ENCODE measurements at places on chromosomes 4 and X.

DNA sequence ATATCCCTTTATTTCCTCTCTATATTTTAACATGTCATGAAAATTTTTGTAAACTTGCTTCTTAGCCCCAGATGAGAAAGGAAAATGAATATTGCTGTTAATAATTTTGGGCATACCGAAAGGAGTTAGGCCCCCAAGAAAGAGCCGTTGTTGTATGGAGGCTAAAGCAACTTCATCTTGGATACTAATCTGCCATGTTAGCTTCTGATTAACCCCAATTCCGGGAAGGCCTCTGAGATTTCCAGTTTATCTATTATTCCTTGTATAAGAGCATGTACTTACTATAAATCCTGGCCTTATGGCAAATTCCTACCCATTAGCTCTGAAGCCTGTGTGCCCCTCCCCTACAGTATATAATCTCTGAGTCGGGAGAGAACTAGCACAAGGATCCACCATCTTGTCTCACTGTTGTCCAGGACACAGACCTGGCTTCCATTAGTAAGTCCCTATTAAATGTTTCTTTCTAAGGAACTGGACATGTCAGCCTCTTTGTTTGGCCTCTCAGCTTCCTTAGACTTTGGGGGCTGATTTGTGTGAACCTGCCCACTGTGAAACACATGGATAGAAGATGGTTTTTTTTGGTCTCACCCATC, 20.9 kb upstream of the PLA2G12A start:
- no peak for DNase-seq

DNA sequence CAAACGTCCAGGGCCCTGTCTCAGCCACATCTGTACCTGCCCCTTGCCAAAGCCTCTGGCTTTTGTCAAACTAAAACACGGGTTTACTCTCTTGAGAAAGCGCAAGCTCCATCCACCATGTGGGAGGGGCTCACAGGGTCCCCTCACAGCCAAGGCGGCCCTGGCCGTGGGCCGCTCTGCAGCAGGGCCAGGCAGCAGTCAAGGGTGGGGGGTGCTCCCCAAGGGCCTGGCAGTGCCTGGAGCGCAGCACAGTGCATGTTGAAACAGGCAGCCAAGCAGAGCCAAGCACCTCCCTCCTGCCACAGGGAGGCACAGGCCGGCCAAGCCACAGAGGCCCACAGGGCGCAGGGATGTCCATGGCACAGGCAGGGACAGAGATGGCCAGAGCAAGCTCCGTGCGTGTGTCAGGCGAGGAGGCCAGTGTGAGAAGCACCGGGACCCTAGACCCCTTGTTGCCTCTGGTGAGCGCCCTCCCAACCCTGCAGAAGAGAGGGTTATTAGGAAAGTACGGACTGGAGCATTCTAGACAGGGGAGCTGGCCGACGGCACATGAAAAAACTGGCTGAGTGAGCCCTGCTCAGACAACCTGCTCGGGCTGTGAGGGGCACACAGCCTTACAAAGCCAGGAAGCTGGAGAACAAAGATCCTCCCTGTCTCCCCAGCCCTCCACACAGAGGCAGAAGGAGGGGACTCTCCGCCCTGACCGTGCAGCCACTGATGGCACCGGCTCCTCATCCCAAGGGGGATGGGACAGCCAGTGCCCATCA, 39.0 kb downstream of the FAM53A start:
- DNase-seq: no peak

- no peak for DNase-seq
These were observed 134.1 kb upstream of the CPXCR1 start for GRCh38 chrX:88612870-88613329.

GRCh38 chr4:3867403-3868100, 101.4 kb downstream of the ADRA2C start:
- DNase-seq: no peak

GRCh38 chr4:73772363-73772762, 32.0 kb downstream of the CXCL8 start:
- DNase-seq: no peak

GRCh38 chr4:48831532-48832030, 693 bp downstream of the OCIAD1 start:
- peak; percentile 22 for DNase-seq

GRCh38 chr4:28269426-28269825, 1408.8 kb downstream of the STIM2 start:
- DNase-seq: no peak

- DNase-seq: no peak
These were observed 28.0 kb downstream of the SCD5 start for GRCh38 chr4:82770607-82771006.

DNA sequence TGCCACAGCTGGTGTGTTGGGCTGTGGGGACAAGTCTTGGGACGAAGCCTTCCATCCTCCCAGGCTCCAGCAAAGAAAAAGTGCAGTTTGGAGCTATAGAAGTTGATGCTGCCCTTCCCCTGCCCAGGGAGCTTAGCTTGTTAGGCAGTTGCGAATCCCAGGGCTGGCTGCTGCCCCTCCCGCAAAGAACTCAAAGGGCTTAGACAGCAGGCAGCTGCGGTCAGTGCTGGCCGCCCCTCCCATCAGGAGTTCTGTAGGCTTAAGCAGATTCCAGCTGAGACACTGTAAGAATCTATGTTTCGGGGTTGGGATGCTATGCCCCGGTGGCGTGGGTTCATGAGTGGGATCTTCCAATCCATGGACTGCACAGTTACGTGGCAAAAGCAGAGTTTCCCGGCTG, 956.7 kb downstream of the GLUD2 start:
- DNase-seq: no peak

GRCh38 chr4:100022792-100023222, 72.7 kb upstream of the H2AZ1 start:
- no peak for DNase-seq

DNA sequence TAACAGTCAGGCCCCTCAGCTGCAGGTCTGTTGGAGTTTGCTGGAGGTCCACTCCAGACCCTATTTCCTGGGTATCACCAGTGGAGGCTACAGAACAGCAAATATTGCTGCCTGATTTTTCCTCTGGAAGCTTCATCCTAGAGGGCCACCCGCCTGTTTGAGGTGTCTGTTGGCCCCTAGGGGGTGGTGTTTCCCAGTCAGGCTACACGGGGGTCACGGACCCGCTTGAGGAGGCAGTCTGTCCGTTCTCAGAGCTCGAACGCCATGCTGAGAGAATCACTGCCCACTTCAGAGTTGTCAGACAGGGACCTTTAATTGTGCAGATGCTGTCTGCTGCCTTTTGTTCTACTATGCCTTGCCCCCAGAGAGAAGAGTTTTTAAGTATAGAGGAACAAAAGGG, 160.8 kb downstream of the DKK2 start:
- DNase-seq: no peak

DNA sequence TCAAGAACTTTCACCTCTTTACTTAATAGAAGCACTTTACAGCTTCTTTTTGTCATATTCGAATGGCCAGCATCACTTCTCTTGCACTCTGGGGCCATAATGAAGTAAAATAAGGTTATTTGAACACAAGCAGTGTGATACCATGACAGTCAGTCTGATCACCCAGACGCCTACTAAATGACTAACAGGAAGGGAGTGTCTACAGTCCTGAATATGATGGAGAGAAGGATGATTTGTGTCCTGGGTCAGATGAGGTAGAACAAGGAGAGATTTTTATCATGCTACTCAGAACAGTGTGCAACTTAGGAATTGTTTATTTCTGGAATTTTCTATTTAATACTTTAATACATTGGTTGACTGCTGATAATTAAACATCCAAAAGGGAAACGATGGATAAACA, 284.2 kb upstream of the F9 start:
- no peak for DNase-seq

DNA sequence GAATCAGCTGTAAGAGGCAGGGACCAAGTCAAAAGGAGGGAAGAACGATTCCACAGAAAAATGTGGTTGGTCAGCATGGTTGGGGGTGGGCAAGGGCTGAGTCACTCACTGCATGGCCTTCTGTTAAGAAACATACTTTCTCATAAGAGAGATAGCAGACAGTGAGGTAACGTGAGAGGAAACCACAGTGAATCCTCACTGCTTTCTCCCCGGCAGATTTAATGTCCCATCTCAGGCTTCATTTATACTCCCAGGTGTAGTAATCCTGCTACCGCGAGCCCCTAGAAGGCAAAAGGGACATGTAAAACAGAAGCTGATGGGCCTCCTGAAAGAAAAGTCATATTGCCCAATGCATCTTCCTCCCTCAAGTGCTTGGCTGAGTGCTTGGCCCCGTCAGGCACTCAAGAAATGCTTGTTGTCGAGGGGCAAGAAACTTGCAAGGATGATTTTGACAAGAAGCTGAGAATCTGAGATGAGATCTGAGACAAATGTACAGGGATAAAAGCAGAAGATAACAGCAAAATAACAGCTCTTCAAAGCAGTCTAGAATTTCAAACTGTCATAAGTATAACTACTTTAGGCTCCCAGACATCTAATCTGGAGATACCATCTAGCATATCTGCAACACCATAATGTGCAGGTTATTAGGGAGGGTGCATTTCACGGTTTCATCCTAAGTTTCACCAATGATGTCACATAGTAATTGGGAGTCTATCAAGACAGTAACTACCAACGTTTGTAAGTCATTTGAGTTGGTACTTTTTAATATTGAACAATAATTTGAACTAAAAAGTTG, 40.2 kb downstream of the SH3KBP1 start:
- peak; percentile 32 for DNase-seq

GRCh38 chr4:10107111-10108091, 9.2 kb downstream of the WDR1 start:
- DNase-seq: no peak

GRCh38 chrX:13899607-13900006, 82.7 kb upstream of the GPM6B start:
- no peak for DNase-seq

- DNase-seq: no peak
These were observed 11.3 kb downstream of the RGS12 start for GRCh38 chr4:3303923-3304710.

GRCh38 chr4:39464886-39465501, 6.1 kb downstream of the LIAS start:
- peak; percentile 52 for DNase-seq

DNA sequence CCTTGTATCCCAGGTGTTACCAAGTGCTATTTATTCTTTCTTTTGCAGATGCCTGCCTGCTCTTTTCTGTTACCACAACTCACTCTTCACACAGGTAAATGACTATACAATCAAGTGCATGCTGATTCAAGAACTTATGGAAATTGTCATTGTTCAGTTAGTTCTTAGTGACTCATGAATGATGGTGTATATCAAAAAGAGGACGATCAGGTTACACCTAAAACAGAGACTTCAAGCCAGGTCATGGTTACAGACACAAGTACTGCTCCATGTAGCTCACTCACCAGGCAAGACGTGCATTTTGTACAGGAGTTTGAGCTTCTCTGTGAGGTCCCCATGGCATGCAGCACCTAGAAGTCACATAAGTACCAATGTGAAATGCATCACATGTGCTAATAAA, 59.3 kb upstream of the UCP1 start:
- DNase-seq: no peak

- no peak for DNase-seq
These were observed 210.9 kb upstream of the ATOH1 start for GRCh38 chr4:93617606-93618005.

- DNase-seq: peak; percentile 39
These were observed 42.8 kb downstream of the IL21 start for GRCh38 chr4:122577808-122578781.

- no peak for DNase-seq
These were observed 9.1 kb downstream of the USP51 start for GRCh38 chrX:55480390-55481062.

- no peak for DNase-seq
These were observed 26.7 kb downstream of the BCLAF3 start for GRCh38 chrX:19964017-19964710.

GRCh38 chr4:169225058-169225751, 45.6 kb downstream of the SH3RF1 start:
- peak; percentile 25 for DNase-seq

DNA sequence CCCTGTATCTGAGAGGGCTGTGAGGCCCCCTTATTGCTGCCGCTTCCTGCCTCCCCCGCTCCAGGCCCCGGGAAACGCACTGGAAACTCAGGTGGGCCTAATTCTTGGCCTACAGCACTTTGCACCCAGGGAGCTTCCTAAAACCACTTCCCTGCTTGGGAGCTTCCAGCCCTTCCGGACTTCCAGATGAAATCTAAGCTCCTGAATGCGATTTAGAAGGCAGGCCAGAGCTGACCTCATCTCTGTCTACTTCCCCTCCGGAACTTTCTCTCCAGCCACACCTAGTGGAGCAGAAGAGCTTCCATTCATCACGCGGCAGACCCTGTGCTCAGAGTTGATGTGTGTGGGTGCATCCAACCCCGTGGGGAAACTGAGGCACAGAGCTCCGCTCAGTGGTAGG, 84.2 kb downstream of the SORCS2 start:
- DNase-seq: no peak

DNA sequence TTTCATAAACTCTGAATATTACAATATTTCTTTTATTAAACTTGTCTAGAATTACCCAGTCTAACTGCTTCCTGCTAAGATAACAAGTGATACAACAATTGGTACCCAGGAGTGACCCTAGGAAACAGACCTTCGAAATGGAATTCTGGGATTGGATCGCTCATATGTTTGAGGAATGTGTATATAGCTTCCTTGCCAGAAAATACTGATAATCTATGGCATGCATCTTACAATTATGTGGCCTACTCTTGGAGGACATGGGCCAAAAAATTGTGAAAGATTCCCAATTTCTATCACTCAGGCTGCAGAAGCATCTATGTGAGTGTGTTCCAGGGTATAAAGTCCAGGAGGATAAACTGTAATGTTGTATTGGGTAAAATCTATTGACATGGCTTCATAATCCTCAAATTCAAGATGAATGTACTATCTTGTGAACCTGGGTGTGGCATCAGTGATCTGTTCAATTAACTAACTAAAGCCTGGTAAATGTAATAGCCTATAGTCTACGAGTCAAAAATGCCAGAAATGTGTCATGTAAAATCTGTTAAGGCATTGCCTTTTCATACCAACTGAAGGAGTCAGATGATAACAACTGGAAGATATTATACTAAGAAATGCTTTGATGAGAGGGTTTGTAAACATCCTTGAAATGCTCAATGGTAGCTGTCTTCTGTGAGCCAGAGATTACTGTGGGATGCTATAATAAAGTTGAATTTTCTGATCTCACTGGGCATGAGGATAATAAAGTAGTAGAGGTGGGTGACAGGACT, 1499.3 kb downstream of the PCDH7 start:
- DNase-seq: no peak

DNA sequence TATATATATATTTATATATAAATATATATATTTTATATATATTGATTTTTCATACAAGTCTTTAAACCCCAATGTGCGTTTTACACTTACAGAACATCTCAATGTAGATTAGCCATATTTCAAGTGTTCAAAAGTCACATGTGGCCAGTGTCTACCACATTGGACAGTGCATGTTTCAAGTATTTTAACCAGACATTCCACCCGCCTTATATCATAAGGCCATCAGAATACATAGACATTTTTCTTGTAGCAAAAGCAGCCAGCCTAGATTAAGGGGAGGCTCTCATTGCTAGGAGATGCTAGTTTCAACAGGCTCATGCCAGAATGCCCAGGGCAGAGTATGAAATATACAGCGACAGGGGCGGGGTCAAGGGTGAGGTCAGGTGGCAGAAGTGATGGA, 202.0 kb downstream of the NR3C2 start:
- no peak for DNase-seq

DNA sequence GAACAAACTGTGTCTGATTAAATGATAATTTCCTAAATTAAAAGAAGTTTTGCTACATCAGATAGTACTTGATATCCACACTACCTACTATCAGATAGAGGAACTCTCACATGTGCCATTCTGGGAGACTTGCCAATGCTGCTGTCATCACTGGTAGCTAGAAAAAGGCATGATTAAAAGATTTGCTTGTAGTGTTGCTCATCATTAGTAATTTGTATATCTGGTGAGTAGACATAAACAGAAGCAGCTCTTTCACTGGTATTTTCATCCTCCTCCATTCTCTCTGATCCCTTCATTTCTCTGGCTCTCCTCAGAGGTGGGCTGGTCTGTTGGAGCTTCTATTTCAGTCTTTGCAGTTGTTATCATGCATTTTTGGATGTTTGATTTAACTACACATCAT, 56.0 kb downstream of the SPRY1 start:
- peak; percentile 83 for DNase-seq

All from AML-193 (cell line).